Fibroblast of the aortic adventitia (primary cell): ENCODE measurements at places on chromosomes 1 and 21.
A peak's percentile ranks its signal among the peaks of the same experiment; 100 is the strongest.

DNA sequence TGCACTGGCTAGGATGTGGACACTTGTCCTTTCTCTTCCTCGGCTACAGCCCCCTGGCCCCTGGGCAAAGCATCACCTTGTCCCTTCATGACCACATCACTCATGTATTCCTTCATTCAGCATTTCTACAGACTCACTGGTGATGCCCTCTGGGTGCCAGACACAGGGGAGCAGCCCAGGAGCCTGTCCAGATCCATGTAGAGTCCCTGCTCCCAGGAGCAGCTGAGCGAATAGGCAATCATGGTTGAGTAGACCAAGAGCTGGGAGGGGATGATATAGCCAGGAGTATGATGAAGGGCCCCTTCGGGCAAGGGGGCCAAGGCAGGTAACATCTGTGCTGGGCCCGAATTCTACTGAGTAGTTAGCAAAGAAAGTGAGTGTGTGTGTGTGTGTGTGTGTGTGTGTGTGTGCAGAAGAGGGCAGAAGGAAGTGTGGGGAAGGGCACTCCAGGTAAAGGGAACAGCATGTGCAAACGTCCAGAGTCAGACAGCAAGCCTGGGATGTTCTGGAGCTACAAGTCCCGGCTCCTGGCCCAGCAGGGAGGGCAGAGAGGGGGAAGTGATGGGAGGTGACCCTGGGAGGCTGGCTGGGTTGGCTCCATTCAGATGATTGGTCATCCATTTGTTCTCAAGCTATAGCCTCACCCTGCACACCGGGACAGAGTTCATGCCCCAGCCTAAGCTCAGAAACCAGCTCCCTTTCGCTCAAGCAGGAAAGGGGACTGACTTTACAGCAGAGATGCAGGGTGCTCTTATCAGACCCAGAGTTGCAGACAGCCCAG is 21.0 kb upstream of the PIK3CD start:
- no peak for DNase-seq

GRCh38 chr1:91564888-91565701 is 64.4 kb downstream of the CDC7 start:
- DNase-seq: peak; percentile 92

- no peak for DNase-seq
These were observed 19.3 kb upstream of the SHCBP1L start for GRCh38 chr1:182972231-182972630.

- DNase-seq: no peak
These were observed 11.9 kb upstream of the RIPPLY3 start for GRCh38 chr21:36994501-36995158.

DNA sequence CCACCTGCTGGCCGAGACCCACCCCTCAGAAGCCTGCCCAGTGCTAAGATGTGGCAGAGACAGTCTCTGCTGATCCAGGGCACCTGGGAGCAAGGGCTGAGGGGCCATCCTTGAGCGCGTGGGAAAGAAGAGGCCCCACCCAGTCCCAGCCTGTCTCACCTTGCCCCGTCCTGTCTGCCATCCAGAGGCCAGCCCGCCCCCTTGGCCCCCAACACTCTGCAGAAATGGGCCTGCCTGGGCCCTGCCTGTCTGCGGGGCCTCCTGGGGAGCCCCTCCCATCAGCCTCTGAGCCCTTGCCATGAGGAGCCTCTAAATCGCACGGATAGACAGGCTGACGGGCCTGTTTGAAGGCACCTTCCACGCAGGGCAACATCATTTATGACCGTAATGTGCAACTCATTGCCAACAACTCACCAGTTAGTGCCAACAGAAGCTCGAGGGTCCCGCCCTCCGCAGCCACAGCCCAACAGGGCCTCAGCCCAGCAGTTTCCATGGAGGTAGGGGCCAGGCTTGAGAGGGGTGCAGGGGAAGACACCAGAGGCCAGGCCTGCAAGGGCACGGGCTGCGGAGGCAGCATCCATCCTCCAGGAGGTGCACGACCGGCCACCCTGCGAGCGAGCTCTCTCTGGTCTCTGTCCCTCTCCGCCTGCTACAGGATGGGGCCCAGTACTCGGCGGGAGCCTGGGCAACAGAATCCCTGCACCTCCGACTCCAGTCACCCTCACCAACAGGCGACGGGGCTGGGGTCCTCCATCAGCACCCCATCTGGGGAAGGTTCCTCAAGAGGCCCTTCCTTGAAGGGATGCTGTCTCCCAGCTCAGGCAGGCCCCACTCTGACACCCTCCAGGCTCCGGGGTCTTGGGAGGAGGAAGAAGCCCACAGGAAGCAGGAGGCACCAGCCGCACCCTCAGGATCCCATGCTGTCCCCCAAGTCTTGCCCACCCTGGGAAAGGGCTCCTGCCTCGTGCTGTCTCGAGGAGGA is 78.0 kb downstream of the MEGF6 start:
- no peak for DNase-seq

DNA sequence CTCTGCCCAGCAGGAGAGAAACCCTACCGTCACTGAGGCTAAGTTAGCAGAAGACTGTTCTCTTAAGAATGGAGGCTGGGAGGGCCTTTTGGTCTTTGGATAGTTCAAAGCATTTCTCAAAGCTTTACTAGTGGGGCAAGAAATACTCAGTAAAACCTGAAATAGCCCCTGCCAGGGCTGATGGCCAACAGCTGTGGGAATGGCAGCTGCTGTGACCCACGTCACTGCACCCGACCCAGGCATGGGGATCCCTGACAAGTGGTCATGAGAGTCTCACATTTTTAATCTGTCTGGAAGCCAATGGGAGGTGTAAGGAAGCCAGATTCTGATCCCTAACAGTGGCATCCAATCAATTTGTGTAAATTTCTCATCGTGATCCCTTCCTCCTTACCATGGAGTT is 44.5 kb upstream of the ENAH start:
- DNase-seq: no peak

DNA sequence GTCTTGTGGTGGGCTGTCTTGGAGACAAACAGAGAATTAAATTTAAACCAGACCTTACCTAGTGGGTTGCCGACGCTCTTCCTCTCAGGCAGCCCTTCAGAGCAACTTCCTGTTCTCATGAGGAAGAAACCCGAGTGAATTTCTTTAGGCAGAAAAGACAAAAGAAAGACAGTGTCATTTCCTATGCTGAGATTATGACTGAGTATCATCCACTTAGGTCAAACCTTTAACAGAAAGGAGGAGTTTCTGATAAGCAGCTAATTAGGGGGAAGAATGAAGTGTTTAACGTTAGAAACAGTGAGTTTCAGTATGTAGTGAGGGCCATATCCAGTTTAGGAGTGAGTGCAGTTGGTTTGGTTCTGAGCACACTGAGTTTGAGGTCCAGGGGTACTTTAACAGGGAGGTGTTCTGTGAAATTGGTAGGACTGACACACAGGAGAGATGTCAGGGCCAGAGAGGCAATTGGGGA is 38.7 kb downstream of the FASLG start:
- no peak for DNase-seq

DNA sequence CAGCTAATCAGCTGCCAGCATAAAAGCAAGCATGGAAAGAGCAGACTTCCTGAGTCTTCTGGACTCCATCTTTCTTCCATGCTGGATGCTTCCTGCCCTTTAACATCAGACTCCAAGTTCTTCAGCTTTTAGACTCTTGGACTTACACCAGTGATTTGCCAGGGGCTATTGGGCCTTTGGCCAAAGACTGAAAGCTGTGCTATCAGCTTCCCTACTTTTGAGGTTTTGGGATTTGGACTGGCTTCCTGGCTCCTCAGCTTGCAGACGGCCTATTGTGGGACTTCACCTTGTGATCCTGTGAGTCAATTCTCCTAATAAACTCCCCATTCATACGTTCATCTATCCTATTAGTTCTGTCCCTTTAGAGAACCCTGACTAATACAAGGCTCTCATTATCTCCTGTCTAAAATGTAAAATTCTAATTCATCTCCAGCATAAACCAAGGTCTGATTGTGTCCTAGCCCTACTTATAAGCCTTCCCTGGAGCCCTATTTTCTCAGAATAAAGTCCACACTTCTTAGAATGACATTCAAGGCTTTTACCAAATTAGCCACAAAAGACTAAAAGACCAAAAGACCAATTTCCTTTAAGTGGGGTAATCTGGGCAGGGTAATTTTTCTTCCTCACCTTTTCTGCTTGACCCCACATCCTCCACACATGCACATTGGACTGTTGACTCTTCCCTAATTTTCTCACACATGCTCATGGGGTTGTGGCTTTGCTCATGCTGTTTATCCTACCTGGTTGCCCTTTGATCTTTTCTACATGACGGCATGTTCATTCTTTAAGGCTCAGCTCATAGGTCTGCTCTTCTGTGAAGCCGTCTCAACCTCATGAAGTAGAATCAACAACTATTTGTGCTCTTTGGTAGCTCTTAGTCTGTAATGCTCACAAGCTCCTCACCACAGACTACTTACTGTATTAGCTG is 18.1 kb upstream of the ENAH start:
- DNase-seq: peak; percentile 88

DNA sequence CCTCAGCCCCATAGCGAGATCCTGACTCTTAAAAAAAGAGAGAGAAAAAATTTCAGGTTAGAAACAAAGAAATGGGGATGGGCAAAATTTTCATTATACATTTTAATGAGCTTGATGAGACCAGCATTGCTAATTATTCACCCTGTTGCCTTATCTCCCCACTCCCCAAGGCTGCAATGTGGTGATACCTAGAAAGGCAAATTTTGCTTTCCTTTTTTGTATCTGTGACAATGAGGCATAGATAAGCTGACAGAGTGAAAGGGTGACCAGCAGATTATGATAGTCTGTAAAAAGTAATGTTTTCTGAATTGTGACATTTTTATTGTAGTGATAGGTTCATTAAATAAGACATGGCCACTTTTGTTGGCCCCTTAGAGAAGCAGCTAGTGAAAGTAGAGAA is 12.9 kb downstream of the SRRM1 start:
- DNase-seq: no peak

DNA sequence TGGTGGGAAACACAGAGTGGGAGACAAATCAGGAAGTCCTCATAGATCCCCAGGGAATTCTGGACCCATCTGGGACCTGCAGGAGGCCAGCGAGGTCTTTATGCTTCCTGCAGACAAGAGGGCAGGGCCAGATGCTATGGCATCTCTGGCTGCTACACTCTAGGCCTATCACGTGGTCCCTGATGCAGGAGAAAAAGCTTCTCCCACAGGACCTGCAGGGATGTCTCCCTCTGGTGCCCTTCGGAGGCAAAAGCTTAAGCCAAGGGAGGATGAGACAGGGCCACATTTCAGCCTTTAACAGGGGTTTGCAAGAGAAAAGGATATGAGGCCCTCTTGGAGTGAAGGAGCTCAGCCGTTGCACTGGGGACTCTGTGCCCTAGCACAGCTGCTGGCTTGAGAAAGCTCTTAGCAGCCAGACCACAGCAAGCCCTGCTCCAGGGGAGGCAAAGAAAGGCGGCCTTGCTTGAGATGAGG is 243.0 kb downstream of the C1orf94 start:
- peak; percentile 9 for DNase-seq

DNA sequence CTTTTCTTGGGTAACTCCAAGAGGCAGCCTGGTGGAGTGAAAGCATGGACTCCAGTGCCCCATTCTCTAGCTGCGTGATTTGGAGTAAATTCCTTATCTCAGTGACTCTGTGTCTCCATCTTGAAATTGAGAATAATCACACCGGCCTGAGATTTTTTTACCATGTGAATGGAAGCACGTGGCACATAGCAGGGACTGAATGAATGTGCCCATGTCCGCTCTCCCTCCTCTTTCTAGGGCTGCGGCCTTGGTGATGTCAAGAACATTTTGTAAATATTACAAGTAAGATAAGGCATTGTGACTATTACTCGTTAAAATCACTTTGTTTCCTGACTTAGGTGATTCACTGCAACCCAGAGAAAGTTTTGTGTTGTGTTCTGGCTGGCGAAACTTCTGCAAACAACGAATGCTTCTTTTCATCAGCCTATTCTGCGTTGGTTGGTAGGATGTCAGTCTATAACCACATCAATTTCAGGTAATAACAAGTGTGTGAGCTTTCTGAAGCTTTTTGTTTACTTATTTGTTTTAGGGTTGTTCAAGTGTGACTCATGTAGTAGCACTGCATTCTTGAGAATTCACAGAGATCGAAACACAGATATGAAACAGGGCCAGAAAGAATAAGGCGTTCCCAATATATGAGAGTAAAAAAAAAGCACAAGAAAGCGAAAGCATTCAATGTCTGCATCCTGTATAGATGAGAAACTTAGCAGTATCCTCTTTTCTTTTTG is 135.7 kb upstream of the SLC45A1 start:
- DNase-seq: peak; percentile 80

GRCh38 chr1:244615301-244615700 is 37.6 kb upstream of the DESI2 start:
- no peak for DNase-seq

GRCh38 chr21:16187603-16188301 is 458.0 kb downstream of the USP25 start:
- no peak for DNase-seq
